ENCODE measurements at places on chromosomes 4 and X.

DNA sequence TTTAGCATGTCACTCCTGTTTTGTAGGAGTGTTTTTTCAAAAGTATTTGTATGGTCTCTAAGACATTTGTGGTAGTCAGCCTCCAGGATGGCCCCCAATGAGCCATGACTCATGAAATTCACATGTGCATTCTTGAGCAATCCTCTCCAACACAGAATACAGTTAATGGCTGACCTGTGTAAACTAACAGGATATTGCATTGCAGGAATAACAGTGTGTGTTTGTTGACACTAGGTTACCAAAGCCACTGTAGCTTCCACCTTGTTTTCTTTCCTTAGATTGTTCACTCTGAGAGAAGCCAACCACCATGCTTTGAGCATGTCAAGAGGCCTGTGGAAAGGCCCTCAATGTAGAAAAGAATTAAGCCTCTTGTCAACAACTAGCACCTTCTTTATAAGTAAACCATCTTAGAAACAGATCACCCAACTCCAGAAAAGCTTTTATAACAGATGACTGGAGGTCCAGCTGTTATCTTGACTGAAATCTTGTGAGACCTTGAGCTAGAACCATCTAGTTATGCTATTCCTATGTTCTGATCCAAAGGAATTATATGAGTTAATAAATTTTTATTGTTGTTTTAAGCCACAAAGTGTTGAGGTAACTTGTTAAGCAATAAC lies 28.5 kb downstream of the TBCK start:
- no peak for DNase-seq

DNA sequence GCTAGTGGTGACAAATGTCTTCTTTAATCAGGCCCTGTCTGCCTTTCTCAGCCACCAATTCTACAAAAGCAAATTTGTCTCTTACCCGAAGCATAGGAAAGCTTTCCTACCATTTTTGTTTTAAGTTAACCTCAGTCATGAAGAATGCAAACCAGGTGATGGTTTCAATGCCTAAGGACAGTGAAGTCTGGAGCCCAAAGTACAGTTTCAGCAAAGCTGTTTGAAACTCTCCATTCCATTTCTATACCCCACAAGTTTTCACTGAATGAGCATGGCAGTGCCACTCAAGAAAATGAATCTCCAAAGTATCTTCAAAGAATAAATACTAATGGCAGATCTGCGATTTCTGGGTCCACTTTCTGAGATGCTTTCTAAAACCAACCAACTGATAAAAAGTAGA lies 23.9 kb downstream of the SRD5A3 start:
- no peak for DNase-seq

GRCh38 chrX:152733261-152733975 lies at the start of the genes CSAG1 and MAGEA12:
Gene CSAG1 (minus strand): TSS chrX:152733721. CDS start chrX:152732460, 1,261 bp downstream.
Gene MAGEA12 (plus strand): TSS chrX:152733757. CDS start chrX:152736162, 2,405 bp downstream.
- no peak for DNase-seq

GRCh38 chr4:123446865-123447474 lies 50.4 kb downstream of the SPRY1 start:
- DNase-seq, result no peak

DNA sequence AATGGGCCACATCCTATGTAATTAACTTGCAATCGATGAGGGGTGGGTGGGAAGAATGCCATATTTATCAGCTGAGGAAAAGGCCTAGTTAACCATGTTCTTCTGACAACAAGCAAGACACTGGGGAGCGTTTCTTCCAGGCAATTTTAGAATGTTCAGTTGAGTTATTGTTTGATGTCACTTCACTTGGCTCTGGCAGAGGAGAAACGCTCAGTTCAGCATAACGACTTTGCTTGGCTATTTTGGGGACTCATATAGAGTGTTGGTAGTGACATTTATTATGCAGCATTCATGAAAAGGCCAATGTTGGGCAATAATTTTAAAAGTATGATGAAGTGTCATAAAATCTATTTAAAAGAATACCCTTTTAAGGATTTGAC lies 648 bp downstream of the SYNPO2 start:
- no peak for DNase-seq

GRCh38 chr4:173526724-173527102 lies 3.3 kb downstream of the HAND2 start:
- DNase-seq, result no peak

DNA sequence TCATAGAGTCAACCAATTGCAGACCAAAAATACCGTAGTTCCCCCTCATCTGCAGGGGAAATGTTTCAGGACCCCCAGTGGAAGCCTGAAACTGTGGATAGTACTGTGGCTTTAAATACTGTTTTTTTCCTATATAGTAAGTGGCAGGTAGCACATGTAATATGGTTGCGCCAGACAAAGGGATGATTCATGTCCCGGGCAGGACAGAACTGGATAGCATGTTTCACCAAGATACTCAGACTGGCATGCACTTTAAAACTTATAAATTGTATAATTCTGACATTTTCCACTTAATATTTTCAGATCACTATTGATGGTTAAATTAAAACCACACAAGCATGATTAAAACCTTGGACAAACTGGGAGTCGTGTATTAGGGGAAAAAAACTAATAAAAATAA lies 276.3 kb upstream of the AGA start:
- DNase-seq, result no peak

GRCh38 chrX:136829413-136829812 lies 48.7 kb upstream of the ARHGEF6 start:
- no peak for DNase-seq

GRCh38 chrX:19647731-19648588 lies 132.7 kb upstream of the MAP3K15 start:
- no peak for DNase-seq

DNA sequence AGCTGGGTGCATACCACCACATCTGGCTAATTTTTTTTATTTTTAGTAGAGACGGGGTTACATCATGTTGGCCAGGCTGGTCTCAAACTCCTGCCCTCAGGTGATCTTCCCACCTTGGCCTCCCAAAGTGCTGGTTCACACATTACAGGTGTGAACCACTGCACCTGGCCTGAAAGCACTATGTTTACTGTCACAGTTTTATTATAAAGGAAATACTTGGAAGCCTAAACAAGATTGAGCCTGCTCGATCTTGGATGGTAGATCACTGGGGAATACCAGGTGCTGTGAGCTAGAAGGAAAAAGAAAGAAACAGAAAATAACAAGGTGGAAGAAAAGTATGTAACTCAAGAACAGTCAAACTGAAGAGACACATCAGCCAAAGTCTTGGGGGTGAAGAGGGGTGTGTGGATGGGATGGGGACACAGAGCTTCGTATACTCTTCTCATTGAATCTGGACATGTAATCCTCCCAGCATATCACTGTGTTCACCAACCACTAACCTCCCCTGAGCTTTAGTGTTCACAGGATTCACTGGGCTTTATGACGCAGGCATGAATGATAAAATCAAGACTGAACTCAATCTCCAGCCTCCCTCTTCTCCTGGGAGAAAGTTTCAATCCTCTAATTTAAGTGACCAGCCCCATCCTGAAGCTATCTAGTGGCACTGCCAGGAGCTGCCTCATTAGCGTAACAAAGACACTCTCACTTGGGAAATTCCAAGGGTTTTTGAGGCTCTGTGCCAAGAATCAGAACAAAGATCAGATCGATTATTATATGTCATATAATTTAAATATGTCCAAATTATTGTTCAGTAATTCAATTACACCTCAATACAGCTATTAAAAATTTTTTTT lies 40.9 kb downstream of the PDS5A start:
- no peak for DNase-seq

DNA sequence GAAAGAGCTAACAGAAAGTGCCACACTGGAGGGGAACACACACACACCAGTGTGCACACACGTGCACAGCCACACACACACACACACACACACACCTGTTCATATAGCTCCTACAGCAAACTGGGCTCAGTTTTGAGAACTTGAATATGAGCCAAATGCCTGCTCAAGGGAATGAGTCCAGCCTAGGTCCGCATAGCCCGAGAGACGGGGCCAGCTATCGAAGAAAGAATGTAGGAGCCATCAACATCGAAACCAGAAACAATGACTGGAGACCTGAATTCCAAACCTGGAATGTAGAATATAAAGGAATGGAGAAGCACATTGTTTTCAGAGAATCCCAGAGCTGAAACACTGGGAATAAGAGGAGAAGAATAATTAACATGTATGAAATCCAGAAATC lies 37.6 kb upstream of the ERVMER34-1 start:
- no peak for DNase-seq

GRCh38 chrX:149230689-149231088 lies 274.4 kb downstream of the IDS start:
- DNase-seq, result no peak

DNA sequence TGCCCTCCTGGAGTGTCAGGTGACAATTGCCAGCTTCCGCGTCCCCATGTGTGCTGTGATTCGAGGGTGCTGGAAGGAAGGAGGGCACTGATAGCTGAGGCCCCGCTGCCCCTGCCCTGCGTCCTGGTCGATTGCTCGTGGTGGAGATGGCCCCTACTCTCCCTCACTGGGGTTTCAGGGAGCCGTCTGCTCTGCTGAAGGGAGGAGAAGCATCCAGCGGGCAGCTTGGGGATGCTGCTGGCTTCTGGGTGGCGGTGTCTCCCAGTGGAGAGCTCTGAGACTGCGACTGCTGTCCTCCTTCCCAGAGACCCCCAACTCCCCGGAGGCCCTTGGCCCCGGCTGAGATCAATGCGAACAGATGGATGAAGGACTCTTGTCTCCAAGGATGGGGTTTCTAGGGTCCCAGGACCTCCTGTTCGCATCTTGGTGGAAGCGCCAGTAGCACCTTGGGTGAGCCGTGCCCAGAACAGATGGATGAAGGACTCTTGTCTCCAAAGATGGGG lies 98.6 kb downstream of the PSAPL1 start:
- DNase-seq, result no peak

- DNase-seq, result no peak
Measured at GRCh38 chr4:157222771-157223160, 2.2 kb downstream of the GRIA2 start.

DNA sequence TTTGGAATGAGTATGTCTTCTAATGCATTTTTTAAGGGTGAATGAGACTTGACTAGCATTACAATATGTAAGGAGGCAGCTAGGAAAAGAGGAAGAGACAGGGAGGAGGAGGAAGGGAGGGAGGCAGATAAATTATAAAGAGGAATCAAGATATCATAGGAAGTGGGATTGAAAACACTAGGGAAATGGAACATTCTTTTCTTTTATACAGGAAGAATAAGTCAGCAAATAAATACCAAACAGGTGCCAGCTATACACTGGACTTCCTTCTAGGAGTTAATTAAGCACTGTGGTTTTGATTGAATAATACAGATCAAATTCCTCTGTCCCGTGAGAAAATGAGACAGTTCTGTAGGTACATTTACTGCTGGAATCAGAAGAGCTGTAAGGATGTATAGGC lies 78.6 kb downstream of the PACRGL start:
- no peak for DNase-seq

- DNase-seq, result no peak
Measured at GRCh38 chr4:148116264-148116663, 325.9 kb downstream of the NR3C2 start.

DNA sequence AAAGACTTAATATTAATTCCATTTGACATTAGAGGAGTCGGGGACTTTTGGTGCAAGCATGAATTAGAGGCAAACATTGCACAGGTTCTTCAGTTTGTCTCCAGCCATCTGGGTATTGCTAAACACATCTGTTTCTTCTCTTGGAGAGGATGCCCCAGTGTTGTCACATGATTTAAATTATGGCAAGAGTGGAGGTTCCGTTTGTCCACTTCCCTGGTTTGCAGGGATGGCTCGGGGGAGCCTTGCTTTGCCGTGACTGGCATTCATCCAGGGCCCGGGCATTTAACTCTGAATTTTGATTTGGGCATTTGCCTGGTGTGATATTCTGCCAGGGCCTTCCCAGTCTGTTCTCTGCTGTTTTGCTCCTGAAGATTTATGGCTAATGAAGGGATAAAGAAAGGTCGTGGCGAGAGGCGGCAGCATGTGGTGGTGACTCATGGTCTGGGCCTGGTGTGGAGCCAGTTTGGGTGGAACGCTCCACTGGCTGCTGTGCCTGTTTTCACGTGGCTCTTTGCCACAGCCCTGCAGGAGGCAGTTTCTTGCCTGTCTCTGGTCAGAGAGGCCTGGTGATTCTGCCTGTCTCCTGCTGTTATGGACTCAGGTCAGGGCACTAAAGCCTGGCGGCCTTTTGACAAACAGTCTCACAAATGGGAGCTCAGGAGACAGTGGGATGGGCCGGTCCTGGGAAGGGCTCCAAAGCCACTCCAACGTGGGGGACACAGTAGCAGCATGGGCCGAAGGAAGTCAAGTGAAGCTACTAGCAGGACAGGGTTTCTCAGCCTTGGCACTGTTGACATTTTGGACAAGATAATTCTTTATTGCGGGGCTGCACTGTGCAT lies 99.4 kb upstream of the PGRMC2 start:
- no peak for DNase-seq

- no peak for DNase-seq
Measured at GRCh38 chr4:164381859-164382258, 372.1 kb upstream of the SMIM31 start.

GRCh38 chr4:38950159-38950558 lies 82.0 kb downstream of the TMEM156 start:
- no peak for DNase-seq
